ENCODE measurements at places on chromosomes 12 and 14.

- no peak for DNase-seq
These were observed 13.7 kb downstream of the DPF3 start for GRCh38 chr14:72880164-72880563.

DNA sequence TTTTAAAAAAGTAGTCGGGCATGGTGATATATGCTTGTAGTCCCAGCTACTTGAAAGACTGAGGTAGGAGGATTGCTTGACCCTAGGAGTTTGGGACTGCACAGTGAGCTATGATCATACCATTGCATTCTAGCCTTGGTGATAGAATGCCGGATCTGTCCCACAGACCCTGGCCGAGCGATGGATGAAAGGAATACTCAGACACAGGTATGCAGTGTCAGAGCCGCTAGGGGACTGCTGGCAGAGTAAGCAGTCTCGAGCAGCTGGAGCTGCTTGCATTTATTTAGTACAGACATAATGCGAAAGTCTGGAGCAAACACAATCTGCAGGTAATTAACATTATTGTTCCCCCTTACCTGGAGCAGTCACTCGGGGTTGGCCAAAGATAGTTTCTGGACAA lies 18.6 kb downstream of the AICDA start:
- no peak for DNase-seq

DNA sequence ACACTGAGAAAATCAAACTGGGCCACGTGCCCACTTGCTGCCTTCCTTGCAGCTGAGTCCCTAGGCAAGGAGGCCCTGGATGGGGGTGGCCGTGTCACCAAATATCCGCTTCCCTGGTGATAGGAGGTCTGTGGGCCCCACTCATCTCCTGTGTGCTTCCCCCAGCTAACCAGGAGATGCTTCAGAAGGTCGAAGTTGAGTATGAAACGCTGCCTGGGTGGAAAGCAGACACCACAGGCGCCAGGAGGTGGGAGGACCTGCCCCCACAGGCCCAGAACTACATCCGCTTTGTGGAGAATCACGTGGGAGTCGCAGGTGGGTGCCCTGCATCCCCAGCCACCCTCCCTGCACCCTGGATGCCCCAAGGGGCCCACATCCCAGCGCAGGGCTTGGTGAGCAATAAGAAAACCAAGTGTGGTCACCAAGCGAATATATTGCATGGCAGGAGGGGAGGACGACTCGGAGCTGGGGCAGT lies 6.8 kb upstream of the SIVA1 start:
- DNase-seq = no peak

- DNase-seq = no peak
These were observed 36.3 kb downstream of the PTGER2 start for GRCh38 chr14:52350445-52350844.

DNA sequence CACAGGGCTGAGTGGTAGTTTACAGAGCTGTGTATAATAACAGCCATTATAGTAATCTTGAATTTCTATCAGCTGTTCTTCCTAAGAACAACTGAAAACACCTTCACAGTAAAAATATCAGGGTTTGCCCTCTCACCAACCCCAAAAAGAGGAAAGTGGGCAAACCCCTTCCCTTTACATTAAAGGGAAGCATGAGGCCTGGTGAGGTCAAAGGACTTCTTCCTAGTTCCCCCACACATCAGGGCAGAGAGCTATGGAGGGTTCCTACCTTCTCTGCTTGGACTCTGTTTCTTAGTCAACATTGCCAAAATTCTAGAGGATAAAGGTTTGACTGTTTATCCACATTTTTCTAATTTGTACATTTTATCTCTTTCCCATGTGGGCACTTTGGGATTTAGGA lies 4.4 kb upstream of the RPAP3 start:
- no peak for DNase-seq

GRCh38 chr14:85576848-85577542 lies 47.1 kb downstream of the FLRT2 start:
- no peak for DNase-seq

DNA sequence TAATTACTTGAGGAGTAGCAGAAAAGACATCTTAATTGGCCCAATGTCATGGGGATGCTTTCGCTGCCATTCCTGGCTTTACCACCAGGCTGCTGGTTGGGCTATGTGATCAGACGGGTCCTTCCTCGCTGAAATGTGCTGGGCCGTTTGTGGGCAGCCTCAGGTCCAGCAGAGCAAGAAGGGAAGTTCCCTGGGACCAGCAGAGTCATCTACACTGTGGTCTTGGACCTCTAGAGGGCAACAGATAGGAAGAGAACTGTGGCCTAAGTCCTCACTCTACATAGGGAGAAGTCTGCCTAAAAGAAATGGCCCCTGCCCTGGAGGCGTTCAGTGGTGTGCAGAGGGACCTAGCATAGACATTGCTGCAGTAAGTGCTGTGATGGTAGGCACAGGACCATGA lies 10.9 kb downstream of the EVL start:
- DNase-seq = no peak

DNA sequence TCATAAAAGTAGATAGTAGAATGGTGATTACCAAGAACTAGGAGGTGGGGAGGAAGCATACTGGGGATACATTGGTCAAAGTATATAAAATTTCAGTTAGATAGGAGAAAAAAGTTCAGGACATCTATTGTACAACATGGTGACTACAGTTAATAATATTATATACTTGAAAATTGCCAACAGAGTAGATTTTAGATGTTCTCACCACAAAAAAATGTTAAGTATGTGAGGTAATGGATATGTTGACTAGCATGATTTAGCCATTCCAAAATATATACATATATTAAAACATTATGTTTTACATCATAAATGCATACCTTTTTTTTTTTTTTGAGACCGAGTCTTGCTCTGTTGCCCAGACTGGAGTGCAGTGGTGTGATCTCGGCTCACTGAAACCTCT lies 31.0 kb downstream of the TMEM116 start:
- DNase-seq = no peak

DNA sequence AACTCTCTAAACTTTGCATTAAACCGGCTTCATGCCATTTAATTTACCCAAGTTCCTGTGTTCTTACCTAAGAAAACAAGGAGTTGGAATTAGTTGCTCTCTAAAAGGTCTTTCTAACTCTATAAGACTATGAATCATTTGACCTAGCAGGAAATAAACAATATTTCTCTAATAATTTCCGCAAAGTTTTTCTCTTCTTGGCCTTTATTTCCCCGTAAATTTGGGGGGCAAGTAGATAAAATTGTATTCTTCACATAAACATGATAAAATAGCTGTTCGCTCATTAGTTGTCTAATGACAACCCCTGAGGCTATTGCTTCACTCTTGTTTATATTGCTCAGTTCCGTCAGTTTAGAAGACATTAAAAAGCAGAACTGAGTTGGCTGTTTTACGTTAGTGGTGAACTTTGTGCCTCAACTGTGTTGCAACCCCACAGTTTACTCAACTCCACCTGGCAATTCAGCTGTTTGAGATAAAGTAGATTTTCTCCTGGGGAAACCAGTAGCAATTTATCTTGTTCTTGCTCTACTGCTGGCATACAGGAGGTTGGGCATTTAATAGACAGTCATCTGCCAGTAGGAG lies 74.7 kb downstream of the BTG1 start:
- no peak for DNase-seq

- peak; percentile 26 for DNase-seq
These were observed 4.4 kb downstream of the VDR start for GRCh38 chr12:47900131-47901062.

GRCh38 chr12:40734276-40734675 lies 42.0 kb downstream of the CNTN1 start:
- DNase-seq = no peak

GRCh38 chr12:111171832-111172231 lies 197.1 kb downstream of the PHETA1 start:
- no peak for DNase-seq

GRCh38 chr12:31582155-31582554 lies 8.8 kb downstream of the DENND5B start:
- no peak for DNase-seq

- no peak for DNase-seq
These were observed 19.7 kb upstream of the OR6S1 start for GRCh38 chr14:20661197-20661596.

- peak; percentile 77 for DNase-seq
These were observed 33.9 kb downstream of the SPTLC2 start for GRCh38 chr14:77582511-77582910.
